Right ventricle myocardium inferior (tissue), 1 donor: ENCODE measurements at places on chromosomes 4 and X. TPM values are rescaled to one million over a fixed set of nuclear protein-coding genes. Genes with fewer than 3 reads are reported as not detected.

Gene HSFX2
- not detected for total RNA-seq

Gene TIGD4
- not detected for total RNA-seq

Gene DCLK2
- total RNA-seq, result 19.9 TPM

Gene CDKL2
- total RNA-seq, result 0.11 TPM

Gene DAPP1
- total RNA-seq, result 0.73 TPM

Gene RAB40AL
- not detected for total RNA-seq

Gene CLNK
- not detected for total RNA-seq

Gene TEX13B
- total RNA-seq, result not detected

Gene PRRG1
- 15.9 TPM for total RNA-seq

Gene TAB3
- total RNA-seq, result 12.4 TPM

Gene MSANTD1
- 0.51 TPM for total RNA-seq

Gene SPP1
- total RNA-seq, result 5.0 TPM

Gene GAB3
- total RNA-seq, result 12.1 TPM

Gene PHKA1
- 16.1 TPM for total RNA-seq

Gene TGIF2LX
- total RNA-seq, result not detected

Gene DCAF12L2
- 0.11 TPM for total RNA-seq

Gene GYPE
- total RNA-seq, result 0.24 TPM

Gene AVPR2
- total RNA-seq, result 3.2 TPM

Gene NUDT9
- 30.2 TPM for total RNA-seq

Gene STBD1
- total RNA-seq, result 29.4 TPM

Gene LGI2
- 3.6 TPM for total RNA-seq

Gene SSX3
- not detected for total RNA-seq

Gene CYBB
- total RNA-seq, result 33.7 TPM

Gene SULT1B1
- total RNA-seq, result 0.65 TPM

Gene ETDA
- total RNA-seq, result not detected

Gene TXK
- total RNA-seq, result 1.0 TPM

Gene CXCL11
- not detected for total RNA-seq

Gene NBDY
- 21.4 TPM for total RNA-seq

Gene C1QTNF7
- total RNA-seq, result 1.7 TPM

Gene C4orf36
- 0.78 TPM for total RNA-seq

Gene STIM2
- 9.2 TPM for total RNA-seq

Gene MND1
- total RNA-seq, result 0.62 TPM
